Muscle of arm (tissue), 14 donors: ENCODE measurements at places on chromosomes 1 and 21.

- DNase-seq = no peak
Measured at GRCh38 chr1:48870596-48870995, 93.9 kb upstream of the BEND5 start.

DNA sequence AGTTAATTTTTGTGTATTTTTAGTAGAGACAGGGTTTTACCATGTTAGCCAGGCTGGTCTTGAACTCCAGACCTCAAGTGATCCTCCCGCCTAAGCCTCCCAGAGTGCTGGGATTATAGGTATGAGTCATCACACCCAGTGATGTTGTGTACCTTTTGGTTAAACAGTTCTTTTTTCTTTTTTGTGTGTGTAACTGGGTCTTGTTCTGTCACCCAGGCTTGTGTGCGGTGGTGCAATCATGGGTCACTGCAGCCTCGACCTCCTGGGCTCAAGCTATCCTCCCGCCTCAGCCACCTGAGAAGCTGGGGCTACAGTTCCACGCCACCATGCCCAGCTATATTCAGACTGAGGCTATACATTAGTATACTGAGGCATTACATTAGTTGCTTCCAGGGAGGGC, 37.8 kb downstream of the GABPB2 start:
- DNase-seq = no peak

DNA sequence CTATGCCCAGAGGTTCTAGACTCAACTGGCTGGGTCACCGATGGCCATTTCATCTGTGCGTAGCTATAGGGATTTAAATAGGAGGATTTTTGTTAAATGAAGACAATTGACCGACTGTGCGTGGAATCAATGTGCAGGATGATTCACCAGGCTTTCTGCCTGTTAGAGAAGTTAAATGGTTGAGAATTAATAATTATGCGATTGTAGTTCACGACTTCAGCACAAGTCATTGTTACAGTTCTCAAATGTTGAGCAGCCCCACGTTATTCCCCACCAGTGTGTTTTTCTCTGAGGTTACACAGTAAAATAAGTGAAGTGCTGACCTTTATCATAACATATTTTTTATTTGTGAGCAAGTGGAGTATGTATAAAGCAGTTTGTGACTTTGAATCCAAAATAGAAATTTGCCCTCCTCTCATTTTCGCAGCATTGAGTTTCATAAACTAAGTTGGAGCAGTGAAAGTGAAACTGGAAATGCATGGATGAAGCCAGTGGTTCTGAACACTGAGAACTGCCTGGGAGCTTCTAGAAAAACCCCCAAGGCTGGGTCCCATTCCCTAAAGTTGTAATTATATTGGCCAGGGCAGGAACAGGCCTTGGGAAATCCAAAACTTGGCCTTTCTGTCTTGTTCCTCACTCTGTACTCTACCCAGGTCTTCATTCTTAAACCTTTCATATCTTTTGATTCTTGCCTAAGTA, 102.6 kb downstream of the GALNT2 start:
- no peak for DNase-seq

DNA sequence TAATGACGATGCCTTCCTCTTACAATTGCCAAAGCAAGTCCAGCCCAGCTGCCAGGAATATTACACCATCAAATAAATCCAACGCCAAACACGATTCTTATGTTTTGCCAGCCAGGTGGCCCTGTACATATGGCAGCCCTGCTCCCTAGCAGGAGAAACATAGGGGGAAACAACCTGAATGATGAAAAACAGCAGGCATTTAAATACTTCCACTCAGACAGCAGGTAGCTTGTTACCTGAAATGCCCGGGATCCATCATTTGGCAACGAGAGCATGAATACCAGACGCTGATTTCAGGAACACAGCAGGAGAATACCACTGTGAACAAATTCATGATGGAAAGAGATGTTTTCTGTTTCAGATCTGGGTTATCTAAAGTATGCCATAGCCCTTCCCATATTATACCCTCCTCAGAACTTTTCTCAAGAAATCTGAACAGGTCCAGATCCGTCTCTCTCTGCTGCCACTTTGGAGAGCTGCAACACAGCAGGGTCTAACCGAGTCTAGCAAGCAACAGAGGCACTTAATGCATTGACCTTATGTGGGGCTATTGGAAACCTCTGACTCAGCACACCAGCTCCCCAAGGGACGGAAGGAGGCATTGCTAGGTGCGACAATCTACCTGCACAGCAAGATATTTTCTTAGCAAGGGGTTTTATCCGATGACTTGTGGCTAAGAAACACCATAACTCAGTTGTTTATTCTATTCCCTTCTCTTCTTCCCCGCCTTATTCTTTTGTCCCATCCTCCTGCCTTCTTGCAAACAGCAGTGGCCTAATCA, 166.3 kb downstream of the BARHL2 start:
- DNase-seq = no peak

- no peak for DNase-seq
Measured at GRCh38 chr21:44866780-44867179, 6.7 kb downstream of the PTTG1IP start.

DNA sequence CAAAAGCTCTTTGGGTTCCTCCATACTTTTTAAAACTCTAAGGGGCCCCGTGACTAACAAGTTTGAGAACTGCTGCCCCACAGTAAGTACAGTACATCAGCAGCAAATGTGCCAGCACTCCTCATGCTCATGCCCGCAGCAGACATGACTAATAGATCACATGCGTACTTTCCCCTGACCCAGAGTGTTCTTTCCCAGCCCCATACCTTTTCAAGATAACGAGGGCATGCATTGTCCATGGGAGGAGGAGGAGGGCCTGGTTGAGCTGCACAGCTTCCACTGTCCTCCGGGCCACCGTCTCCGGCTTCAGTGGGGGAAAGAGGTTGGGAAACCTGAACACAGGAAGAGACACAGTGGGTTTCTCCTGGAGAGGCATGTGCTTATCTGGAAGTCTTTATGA, 45.5 kb downstream of the DHRS3 start:
- DNase-seq = no peak

- DNase-seq = no peak
Measured at GRCh38 chr1:30714536-30715090, 8.8 kb downstream of the MATN1 start.

DNA sequence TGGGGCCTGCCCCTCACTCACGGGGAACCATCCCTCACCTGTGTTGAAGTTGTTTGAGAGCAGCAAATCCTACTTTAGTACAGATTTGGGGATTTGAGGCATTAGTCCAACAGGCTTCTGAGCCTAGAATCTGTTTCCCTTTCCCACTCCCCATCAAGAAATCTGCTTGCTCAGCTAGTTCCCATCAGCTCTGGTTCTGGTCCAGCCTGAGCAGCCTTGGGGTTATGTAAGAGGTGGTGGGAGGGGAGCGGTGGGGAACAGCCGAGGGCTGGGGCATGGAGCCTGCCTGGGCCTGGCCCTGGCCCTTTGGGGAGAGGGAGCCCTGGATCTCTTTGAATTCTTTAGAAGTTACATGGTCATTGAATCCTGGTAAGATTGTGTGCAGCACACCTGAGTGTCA, 4.1 kb downstream of the GSTM5 start:
- DNase-seq = no peak

GRCh38 chr1:230753586-230754251, 6.5 kb downstream of the CAPN9 start:
- DNase-seq = peak; percentile 25

- no peak for DNase-seq
Measured at GRCh38 chr21:26115899-26116298, 54.7 kb downstream of the APP start.

- no peak for DNase-seq
Measured at GRCh38 chr1:66747501-66747900, 4.8 kb upstream of the DYNLT5 start.

GRCh38 chr1:153929981-153930948, 7.5 kb upstream of the GATAD2B start:
- no peak for DNase-seq
